ENCODE measurements at places on chromosomes 2 and 18.

DNA sequence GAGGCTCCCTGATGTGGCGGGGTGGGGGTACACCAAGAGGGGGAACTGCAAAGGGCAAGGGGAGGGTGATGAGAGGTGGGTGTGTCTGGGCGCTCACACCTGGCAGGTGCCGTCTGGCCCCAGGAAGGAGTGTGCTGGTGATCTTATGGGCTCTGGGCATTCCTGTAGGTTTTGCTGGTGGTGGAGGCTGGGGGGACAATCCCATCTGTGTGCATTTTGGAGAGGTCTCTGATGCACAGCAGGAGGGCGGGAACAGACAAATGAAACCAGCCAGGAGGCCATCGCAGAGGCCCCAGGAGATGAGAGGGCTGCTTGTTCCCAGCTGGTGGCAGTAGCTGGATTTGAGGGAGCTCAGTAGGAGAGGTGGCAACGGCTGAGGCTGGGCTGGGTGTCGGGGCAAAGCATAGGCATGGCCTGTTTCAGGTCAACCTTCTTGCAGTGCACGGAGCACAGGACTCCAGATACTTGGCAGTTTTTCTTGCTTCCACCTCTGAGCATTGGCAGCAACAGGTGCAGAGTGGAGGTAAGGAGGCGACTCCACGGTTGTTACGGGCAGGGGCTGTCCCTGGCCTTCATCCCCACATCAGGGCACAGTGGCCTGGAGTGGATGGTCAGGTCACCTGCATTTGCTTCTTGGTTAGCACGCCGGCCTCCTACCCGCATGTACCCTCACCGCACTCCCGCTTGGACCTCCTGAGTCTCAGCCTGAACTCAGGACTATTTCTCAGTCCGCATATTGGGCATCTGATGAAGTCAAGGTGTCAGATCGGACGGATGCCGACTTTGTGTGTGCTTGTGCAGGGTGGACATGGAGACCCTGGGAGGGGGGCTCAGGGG lies 194.2 kb upstream of the HDAC4 start:
- no peak for DNase-seq

DNA sequence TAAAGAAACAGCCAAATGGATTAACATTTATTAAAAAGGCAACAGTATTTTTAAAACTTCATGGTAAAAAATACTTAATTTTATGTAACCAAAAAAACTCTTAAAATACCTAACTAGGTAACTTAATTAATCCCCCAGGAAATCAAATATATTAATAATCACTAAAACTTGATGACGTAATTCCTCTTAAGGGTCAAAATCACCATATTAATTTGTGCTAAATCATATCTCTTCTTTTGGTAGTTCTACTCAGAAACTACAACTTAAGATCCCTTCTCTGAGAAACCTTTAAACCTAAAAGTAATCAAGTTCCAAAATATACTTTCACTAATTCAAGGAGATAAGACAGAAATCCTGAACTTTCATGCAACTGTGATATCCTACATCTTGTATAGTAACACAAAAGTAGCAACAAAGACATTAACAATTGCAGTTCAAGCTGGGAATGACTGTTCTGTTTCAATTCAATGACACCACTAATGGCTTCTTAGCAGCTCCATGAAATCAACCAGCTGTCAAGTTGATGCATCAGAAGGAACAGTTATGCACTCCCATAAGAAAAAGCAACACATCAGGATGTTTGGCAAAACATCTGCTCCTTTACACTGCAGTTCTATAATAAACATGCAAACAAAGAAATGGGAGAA lies 4.0 kb downstream of the BAZ2B start:
- DNase-seq = peak; percentile 25

DNA sequence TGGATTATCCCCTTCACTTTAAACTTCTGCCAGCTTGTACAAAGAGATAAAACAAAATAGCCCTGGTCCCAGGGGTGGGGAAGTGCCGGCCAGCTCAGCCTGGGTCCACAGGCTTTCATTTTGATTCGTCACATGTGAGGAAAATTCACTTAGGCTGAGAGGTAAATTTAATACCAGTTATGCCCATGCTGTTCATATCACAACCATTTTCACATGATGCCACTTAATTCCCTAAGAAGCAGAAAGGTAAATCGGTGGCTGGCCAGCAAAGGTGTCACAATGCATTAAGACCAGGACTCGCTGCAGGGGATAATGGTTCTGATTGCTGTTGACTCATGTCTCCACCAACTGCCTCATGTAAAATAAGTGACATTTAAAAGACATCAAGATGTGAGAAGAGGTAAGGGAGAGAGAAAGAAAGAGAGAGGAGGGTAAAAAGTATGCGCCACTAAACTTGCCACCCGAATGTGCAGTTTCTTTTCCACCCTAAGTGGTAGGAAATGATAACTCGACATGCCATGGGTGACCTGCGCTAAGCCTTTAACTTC lies 261.0 kb upstream of the SIX3 start:
- DNase-seq = no peak

DNA sequence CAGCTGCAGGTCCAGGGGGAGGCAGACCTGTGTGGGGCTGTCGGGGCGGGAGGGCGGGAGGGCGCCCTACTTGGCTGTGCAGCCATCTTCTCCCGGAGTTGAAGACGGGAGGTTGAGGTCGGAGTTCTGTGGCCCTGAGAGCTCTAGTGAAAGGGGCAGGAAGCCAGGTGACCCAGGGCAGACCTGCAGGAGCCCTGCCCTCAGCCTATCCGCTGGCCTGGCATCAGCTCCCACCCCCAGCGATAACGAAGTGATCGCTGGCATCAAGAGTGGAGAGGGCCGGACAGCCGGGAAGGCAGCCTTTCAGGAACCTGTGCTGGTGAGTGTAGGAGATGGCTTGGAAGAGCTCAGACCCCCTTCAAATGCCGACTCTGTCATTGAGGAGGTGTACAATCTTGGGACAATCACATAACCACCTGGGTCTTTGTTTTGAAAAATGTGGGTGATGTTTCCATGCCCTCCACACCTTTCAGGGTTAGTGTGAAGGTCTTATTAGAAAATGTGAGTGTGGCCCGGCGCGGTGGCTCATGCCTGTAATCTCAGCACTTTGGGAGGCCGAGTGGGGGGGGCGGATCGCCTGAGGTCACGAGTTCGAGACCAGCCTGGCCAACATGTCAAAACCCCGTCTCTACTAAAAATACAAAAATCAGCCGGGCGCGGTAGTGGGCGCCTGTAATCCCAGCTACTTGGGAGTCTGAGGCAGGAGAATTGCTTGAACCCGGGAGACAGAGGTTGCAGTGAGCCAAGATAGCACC lies 1.3 kb downstream of the ARHGEF4 start:
- no peak for DNase-seq

- no peak for DNase-seq
Measured at GRCh38 chr18:60698901-60699300, 326.3 kb upstream of the MC4R start.

DNA sequence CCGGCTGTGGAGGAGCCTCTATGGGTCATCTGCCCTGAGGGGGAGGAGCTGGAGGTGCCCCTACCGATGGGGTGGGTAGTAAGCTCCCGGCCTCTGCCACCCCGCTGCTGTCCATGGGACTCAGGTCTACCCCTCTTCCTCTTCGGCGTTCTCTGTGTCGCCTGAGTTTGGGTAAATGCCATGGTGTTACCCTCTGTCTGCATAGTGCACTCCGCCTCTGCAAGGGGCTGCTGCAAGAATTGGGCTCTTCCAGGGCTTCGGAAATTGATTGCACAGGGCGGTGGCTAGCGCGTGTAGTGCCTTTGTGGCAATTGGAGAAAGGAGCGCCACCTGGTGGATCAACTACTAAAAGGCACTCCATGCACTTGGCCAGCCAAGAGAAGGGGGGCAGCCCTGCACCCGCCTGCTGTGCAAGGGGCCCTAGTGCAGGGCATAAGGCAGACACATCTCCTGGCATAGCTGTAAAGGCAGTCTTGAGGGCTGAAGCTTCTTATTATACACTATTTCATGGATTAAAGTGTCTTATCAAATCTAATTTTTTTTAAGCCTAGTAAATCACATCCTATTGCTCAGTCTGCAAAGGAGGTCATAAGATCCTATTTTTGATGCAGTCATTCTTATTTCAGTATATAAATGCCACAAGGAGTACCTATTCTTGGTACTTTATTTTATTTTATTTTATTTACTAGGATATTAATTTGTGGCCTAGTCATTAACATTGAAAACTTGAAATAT lies 308.9 kb downstream of the PDE11A start:
- peak; percentile 63 for DNase-seq

GRCh38 chr2:7061921-7062320 lies 144.7 kb downstream of the RNF144A start:
- no peak for DNase-seq

- no peak for DNase-seq
Measured at GRCh38 chr2:106969777-106970176, 83.8 kb upstream of the ST6GAL2 start.

DNA sequence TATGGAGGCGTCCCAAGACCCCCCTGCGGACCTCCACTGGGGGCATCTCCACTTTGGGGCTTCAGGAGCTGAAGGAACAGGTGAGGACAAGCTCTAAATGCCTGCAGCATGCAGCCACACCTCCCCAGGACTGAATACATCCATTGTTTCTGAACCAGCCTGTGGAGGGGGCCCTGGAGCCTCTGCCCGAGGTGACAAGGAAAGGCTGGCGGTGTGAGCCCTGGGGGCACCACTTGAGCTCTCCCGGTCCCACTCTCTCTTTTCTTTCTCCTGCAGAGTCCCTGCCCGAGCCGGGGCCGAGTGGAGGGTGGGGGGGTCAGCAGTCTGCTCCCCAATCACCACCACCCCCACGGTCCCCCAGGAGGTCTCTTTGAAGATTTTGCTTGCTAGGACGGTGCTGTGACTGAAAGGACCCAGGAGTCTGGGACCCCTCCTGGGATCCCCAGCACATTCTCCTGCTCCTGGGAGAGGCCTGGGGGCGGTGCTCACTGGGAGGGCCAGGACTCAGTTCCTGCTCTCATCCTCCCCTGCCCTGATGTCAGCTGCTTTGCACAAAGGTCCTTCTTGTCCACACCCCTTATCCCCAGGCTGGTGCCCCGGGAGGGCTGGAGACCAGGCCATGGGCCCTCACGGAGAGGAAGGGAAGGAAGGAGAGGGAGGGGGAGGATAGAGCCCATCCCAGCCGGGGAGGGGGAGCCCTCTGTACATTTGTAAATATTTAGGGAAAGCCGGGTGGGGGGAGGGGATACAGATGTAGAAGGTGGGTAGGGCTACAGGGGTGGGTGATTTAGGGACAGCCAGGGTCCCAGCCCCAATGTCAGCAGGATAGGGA lies 5.7 kb downstream of the CHPF start:
- no peak for DNase-seq

DNA sequence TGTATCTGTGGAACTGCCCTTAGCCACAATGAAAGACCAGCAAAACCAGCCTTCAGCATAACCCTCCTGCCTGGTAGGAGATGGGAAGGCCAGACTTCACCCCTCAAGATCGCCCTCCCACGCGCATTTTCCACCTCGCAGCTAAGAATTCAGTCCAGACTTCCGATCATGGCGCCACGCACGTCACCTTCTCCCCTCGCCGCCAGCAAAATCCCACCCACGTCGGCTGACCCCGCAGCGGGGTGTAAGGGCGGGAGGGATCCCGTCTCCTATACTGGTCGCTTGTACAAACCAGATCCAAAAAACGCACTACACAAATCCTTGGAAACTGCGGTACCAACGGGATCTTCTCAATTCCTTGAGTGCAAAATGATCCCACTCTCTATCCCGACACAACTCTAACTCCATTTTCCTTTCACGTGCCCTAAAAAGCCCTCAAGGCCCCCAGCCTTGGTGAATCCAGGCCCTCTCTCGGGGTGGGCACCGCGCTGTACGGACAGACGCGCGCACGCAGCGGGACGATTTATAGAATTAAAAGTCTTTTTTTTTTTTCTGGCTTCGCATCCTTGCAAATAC lies 1.0 kb upstream of the BMPR2 start:
- DNase-seq = peak; percentile 63

GRCh38 chr18:48800876-48801727 lies 149.7 kb downstream of the SMAD7 start:
- no peak for DNase-seq

GRCh38 chr2:43169099-43169945 lies 57.1 kb downstream of the ZFP36L2 start:
- no peak for DNase-seq

GRCh38 chr2:57515366-57515765 lies 531.2 kb upstream of the VRK2 start:
- no peak for DNase-seq

DNA sequence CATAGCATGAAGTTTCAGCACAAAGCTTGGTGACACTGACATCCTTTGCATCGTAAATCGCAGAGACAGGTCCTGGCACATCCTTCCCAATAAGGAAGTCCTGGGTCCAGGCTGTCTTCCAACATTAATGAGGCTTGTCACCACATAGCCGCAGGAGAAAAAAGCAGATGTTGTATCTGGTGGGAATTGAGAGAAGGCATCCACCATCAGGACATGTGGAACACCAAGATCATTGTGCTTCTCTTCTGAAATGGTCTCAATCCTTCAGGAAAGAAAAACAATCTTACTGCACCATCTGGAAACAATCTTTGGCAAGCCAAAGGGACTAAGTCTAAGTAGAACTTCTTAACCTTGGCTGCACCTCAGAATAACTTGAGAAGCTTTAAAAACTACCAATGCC lies 119.0 kb upstream of the ARHGAP28 start:
- DNase-seq = no peak

DNA sequence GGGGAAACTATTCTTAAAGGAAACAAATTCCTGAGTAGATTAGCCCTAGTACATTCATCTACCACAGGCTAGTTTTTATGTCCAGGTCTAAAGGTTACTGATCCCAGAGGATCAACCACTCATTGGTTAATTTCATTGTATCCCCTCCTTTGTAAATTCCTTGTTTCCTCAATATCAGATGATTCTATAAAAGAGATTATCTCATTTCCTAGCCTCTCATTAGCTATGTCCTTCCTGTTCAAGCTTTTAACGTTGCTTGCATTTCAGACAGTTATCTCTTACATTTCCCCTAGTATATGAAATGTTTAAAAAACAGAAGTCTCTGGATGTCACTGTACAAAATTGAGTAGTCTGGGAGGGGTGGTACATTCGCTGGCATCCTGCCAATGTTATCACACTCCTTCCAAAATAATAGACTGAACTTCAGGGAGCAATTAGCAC lies 24.2 kb upstream of the ARMC9 start:
- DNase-seq = no peak

DNA sequence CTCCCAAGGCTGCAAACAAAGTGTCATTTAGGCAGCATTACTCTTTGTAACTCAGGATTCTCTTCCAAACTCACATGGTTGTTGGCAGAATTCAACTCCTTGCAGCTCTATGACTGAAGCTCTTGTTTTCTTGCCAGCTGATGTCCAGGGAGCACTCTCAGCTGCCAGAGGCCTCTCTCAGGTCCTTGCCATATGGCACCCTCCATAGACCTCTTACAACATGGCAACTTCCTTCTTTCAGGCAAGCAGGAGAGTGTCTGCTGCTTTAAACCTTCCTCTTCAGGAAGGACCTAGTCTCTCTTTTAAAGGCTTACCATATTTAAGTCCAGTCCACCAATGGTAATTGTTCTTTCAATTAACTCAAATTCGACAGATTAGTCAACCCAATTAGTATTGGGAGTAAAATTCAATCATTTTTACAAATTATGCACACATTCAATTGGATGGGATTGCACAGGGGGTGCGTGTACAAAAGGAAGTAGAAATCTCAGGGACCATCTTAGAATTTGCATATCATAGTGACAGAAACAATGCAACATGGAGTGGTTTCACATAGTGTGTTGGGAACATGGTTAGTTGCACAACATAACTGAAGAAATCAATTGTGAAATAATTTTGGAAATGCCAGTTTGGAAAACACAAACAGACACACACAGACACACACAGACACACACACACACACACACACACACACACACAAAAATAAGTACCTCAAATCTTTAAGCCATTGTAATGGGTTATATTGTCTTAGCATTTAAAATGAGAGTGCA lies 893.5 kb upstream of the ZEB2 start:
- no peak for DNase-seq

All from H4 (cell line).